DMS153 (cell line): ENCODE measurements at places on chromosomes 16 and 17.
A peak's percentile ranks its signal among the peaks of the same experiment; 100 is the strongest.

GRCh38 chr17:72233986-72234385 lies 113.2 kb downstream of the SOX9 start:
- no peak for DNase-seq

GRCh38 chr16:70490261-70490660 lies 33.1 kb downstream of the COG4 start:
- DNase-seq: no peak

DNA sequence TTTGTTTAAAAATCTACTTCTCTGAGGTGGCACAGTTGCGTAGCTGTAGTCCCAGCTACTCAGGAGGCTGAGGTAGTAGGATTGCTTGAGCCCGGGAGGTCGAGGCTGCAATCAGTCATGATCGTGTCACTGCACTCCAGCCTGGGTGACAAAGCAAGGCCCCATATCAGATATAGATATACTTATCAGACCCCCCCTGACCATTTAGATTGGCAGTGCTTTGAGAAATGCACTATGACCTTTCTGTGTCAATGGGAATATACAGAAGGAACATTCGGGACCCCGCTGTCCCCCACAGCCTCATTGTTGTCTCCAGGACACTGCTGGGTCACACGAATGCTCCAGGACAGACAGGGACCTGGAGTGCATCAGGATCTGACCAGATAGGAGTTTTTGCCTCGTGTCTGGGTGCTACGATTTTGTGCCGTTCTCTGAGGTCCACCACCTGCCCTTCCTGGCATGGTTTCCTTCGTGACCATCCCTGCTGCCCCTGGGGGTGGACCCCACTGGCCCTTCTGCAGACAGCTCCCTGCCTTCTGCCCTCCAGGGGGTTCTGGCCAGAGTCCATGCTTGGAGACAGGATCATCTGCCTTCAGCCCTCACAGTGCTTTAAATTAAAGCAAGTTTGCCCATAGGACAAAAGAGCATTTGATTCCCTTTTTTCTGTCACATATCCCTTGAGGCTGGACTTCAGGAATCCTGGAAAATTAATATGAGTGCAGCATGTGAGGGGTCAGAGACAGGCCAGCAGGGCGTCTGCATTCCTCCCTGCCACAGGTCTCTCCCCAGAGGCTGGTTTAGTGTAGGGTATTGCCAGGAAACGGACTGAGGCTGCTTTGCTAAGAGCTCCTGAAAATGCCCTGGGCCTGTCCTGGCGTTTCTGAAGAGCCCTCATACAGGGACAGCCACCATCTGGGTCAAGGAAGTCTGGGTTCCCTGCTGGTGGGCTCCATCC lies 19.3 kb downstream of the PLD6 start:
- DNase-seq: no peak

DNA sequence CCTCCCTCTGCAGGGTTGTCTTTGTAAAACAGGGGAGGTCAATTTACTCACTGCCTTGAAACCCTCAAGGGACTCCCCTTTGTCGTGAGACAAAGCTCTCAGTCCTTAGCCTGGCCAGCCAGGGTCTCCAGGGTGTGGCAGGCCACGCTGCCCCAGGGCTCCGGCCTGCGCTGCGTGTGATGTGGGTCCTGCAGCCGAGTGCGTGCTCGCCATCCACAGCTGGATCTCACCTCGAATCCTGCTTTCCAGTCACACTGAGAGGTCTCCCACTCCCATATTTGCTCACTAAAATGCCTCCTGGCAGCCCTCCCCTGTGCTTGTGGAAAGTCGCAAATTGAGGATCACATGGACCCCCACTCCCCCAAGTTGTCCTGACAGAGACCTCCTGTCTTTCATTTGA lies 10.0 kb upstream of the CLEC18C start:
- no peak for DNase-seq

GRCh38 chr17:79322211-79323123 lies 247.8 kb downstream of the ENGASE start:
- DNase-seq: no peak

DNA sequence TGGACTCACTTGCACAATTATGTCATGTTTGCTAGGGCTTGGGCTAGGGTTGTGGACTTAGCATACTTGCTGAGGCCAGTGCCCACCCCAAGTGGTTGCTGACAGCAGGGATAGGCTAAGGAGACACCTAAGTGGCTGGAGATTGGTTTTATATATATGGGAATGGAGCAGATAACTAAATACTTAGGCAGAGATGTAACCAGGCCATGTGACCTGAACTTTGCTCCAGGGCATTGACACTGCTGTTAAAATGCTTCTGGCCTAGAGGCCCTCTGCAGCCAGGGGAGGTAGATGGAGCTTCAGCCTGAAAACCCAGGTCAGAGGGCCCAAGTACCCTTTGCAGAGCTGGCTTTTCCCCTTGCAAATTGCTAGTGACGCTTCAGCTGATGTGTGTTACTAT lies 1.4 kb upstream of the ITGB3 start:
- no peak for DNase-seq

- DNase-seq: no peak
Measured at GRCh38 chr17:46053911-46054534, 55.0 kb downstream of the STH start.

GRCh38 chr17:82120148-82120547 lies 22.1 kb upstream of the FASN start:
- no peak for DNase-seq

DNA sequence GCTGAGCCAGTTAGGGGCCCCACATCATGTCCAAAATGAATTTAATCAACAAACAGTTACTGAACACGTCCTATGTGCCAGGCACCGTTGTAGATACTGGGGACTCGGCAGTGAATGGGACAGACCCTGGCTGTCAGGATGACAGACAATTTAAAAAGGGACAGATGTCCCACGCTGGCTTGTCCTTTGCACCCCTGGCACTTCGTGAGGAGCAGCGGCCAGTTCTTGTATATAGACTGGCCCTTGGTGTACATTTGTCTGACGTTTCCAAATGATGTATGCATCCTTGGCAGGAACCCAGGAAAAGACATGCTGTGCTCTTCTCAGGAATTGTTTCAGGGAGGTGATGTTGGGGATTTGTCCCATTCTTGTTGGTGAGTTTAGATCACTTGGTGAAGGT lies 21.1 kb downstream of the IL4R start:
- no peak for DNase-seq

DNA sequence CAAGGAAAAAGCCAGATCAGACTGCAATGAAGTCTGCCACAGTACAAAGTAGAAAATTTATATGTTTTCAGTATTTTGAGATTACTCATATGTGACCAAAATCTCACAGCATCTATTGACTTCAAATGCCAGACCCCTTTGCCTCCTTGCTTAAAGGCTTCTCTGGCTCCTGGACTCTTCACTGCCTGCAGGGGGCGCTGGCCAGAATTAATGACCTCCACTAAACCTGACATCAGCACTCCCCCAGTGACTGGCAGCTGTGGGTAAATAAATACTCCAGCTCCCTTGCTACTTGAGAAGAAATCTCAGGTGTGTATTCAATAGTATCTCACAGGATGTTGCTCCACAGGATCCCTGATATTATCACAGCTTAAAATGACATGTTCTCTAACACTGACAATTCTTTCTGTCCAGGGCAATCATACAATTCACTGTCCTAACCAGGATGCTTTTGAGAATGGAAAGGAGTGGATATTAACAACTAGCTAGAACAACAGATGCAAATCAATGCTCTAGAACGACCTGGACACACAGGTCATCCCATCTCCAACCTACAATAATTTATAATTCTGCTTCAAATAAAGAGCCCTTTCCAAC lies 4.0 kb downstream of the BECN1 start:
- peak; percentile 60 for DNase-seq

GRCh38 chr17:67779098-67779672 lies 46.1 kb upstream of the BPTF start:
- no peak for DNase-seq

- no peak for DNase-seq
Measured at GRCh38 chr17:78661093-78661770, 84.0 kb upstream of the DNAH17 start.

- DNase-seq: no peak
Measured at GRCh38 chr17:35932586-35932985, 2.0 kb upstream of the RDM1 start.

GRCh38 chr17:45222014-45222288 lies 266 bp downstream of the FMNL1 start:
- DNase-seq: no peak

DNA sequence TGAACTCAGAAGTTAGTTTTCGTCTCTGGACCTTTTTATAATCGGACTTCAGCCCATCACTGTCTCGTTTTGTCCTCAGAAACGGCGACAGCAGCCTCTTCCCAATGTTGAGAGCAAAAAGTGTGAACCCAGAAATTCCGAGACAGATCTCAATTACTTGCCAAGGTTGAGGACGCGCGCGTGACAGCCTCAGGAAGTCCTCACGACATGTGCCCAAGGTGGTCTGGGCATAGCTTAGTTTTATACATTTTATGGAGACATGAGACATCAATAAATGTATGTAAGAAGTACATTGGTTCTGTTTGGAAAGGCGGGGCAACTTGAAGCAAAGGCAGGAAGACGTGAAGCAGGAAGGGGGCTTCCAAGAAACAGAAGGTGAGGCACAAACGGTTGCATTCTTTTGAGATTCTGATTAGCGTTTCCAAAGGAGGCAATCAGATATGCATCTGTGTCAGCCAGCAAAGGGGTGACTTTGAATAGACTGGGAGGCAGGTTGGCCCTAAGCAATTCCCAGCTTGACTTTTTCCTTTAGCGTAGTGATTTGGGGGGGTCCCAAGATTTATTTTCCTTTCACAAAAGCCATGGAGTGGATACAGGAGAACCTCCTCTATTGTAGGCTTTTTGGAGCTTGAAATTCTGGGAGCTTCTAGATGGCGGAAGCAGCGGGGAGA lies 583 bp upstream of the ZNF747 start:
- DNase-seq: no peak

DNA sequence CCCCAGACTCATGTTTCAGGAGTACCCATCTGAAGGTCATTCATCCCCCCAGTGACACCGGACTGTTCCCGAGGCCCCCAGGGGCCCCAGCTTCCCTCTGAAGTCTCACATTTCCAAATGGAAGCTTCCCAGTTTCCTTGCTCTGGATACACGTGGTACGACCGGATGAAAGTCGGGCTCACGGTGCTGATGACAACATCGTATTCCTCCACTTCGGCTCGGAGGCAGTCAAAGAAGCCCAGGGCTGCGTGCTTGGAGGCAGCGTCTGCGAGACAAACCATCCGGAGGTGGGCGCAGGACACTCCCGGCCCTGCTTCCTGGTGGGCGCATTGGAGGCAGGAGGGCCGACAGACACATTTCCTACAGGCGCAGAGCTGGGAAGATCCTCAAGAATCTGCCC lies 18.7 kb downstream of the DHRS7C start:
- DNase-seq: no peak

- no peak for DNase-seq
Measured at GRCh38 chr17:9830711-9831110, 5.0 kb downstream of the GLP2R start.

DNA sequence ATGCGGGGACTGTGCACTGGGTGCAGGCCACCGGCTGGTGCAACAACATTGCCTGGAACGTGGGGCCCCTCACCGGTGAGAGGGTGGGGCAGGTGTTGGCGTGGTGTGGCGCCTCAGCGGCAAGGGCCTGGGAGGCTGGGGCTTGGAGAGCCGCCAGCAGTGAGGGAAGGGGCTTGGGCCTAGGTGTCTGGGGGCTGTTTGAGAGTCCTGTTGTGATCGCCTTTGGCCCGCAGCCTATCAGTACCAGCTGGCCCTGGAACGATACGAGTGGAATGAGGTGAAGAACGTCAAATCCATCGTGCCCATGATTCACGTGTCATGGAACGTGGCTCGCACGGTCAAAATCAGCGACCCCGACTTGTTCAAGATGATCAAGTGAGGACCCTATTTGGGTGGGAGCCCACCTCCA lies 2.6 kb upstream of the TMEM88 start:
- DNase-seq: no peak

DNA sequence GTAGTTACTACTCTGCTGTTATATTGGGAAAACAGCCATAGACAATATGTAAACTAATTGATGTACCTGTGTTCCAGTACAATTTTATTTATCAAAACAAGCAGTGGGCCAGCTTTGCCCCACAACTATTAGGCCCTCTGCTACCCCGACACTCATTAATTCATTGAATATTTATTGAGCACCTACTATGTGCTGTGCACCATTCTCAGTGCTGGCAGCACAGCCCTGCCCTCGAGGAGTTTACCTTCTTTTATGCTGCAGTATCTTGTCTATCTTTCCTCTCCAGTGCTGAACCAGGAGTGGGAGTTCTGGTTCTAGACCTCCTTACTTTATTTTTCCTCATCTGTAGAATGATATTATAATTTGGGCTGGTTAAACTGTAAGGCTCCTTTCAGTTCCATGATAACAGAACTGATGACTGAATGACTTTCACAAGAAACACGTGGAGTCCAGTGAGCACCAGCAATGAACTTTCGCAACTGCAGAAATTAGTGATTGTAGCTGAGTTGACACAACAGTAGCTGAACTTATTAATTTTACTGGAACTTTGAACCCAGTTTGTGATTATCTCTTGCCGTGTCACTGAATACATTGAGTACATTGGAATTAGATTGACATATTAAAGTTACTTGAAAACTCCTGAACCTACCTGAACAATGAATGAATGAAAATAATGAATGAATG lies 2.4 kb downstream of the GOSR2 start:
- DNase-seq: no peak

- no peak for DNase-seq
Measured at GRCh38 chr16:4702466-4702808, 9.1 kb downstream of the NUDT16L1 start.

- DNase-seq: no peak
Measured at GRCh38 chr16:6335072-6335471, 997.6 kb upstream of the RBFOX1 start.

DNA sequence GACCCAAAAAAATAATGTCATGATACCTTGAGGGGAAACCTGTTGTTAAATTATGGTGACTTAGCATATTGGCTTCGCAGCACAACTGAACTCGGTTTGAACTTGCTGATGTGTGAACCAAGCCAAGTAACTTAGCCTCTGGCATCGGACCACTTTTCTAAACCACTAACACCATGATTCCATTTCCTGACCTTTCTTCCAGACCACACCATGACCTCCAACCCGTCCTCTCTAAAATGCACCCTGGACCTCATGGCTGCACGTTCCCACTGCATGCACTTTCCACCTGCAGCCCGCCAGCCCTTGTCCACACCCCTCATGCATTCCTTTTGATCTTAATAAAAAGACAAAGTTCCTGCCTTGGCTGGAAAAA lies 29.3 kb downstream of the DYNLRB2 start:
- no peak for DNase-seq

GRCh38 chr16:159136-159849 lies 6.5 kb upstream of the HBM start:
- no peak for DNase-seq
